NT2/D1 (cell line): ENCODE measurements at places on chromosomes 13 and 19.

DNA sequence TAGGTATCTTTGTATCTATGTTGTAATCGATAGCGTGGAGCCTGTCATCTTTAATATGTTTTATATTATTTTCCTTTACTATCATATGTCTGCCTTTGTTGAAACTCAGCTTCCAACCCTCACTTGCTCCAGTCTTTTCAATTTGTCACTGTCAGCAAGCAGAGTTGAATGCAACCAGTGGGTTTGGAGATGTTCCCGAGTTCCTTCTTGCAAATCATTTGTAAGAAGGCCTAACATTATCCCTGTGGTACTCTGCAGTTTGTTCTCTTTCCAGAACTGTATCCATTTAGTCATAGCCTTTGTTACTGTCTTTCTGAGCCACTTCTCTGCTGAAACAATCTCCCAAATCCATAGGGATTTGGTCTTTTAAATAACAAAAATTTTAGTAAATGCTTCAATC, 41.8 kb downstream of the RNASEH2B start:
- DNase-seq = no peak

DNA sequence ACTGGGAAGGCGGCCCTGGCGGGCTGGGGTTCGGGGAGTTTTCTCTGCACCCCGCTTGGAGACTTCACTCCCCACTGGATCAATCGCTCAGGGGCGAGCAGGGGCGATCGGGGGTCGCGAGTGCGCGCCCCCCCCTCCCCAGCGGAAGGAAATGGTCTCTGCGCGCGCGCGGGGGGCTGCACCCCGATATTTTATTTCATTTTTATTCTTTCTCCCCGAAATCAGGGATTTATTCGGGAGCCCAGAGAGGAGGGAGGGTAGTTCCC, 421 bp downstream of the ARID3A start:
- DNase-seq = no peak

DNA sequence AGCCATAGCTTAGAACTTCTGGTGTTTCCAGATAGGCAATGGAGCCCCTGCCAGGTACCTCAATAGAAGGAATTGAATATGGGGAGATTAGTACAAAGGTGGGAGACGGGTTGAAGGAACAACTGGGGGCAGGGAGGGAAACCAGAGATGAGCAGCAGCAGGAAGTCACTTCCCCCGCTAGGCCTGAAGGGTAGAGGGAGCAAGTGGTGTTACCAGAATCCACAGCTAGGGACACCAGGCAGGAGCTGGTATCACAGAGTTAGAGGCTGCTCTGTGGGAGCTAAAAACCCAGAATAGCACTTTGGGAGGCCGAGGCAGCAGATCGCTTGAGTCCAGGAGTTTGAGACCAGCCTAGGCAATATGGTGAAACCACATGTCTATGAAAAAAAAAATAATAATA, 15.3 kb upstream of the HNRNPUL1 start:
- DNase-seq = no peak

- DNase-seq = no peak
These were observed 557 bp downstream of the ZNF576 start for GRCh38 chr19:43596842-43597461.

DNA sequence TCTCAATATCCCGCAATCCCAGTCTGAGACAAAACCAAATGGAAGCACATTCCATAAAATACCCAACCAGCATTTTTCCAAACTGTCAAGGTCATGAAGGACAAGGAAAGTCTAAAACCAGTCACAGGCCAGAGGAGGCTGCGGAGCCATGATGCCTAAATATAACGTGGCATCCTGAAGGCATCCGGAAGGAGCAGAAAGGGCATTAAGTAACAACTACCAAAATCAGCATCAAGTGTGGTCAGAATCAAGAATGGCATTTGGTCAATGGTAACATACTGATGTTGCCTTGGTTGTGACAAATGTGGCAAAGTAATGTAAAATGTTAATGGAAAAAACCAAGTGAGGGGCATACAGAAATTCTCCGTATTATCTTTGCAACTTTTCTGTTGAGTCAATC, 3.5 kb upstream of the ATF5 start:
- DNase-seq = no peak

- DNase-seq = no peak
These were observed 11.0 kb downstream of the MOB3A start for GRCh38 chr19:2084993-2085720.

DNA sequence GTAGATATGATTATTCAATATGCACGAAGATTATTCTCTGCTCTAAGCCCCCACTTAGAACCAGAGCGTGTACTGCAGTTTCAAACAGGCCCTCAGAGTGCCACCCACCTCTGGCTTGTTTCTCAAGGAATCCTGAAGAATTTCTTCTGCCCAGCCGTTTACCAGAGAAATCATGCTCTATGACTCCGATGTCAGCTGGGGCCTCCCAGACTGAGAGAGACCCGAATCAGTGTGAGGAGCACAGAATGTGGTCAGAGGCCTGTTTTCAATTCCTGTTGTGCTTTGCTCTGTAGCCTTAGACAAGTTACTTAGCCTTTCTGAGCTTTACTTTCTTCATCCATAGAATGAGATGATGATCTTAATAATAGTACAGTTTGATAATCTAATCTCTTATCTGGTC, 5.5 kb downstream of the PNMA8C start:
- no peak for DNase-seq

DNA sequence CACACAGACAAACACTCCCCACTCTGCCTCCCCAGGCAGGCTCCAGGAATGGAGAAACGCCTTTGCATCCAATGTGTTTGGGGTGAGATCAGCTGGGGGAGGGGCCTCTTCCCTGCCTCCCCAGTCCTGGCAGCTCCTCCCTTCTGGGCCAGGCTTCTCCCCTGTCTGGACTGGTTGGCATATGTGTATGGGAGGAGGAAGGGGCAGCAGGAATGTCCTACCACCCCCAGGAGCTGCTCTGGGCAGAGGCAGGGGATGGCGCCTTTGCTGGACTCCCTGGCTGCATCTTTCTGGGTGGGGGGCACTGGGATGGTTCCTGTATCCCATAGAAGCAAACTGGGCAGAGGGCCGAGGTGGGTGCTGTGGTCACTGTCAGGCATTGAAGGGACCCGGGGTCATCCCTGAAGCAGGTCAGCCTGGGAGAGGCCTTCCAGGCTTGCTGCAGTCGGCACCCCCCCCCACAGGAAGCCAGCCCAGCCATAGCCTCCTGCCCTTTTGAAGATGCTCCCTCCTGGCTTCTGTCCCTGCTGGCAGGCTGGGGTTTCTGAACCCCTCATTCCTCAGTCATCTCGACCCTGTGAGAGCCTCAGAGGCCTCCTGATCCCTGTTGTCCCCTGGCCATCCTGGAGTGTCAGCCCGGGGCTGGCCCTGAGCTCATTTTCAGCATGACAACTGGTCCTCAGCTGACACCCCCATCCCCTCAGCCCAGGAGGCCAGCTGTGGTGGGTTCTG, 21.2 kb upstream of the SLC7A10 start:
- no peak for DNase-seq

DNA sequence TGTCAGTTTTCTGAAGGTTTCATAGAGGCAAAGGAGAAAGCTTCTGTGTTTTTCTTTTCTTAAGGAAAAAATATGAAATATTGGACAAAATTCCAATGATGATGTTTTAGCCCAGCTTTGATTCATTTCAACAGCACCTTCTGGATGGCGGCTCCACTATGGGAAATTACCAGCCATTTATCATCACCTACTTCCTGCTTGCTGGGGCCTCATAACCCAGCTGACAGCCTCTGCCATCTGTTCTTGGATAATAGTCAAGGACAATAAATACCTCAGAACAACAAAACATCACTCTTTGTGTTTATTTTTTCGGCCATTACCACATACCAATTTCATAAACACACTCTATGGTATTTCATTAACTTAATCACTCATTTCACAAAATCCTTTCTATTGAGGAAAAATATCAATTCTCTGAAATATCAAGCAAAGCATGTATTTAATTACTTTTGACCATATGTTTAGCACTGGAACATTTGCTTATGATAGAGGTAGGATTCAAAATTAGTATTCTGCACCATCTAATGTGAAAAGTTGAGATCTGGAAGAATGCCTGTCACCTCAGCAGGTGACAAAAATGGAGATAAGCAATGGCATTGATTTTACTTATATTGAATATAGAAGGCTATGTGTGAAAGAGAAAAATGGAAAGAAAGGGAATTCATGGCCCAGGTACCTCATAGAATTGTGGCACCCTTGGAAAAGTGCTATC, 629.7 kb downstream of the LIG4 start:
- no peak for DNase-seq

DNA sequence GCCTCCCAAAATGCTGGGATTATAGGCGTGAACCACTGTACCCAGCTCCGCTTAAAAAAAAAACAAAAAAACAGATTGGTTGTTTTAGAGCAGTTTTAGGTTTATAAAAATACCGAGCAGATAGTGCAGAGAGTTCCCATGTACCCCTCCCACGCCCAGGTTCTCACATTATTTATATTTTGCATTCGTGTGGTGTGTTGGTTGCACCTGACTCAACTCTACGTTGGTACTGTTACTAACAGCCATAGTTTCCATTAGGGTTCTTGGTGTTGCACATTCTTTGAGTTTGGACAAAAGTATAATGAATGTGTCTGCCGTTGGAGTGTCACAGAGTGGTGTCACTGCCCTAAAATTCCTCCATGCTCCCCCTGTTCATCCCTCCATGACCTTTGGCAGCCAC, 29.1 kb downstream of the MYO9B start:
- DNase-seq = no peak

- no peak for DNase-seq
These were observed 8.9 kb downstream of the PTGIR start for GRCh38 chr19:46615966-46616365.

- DNase-seq = no peak
These were observed 471.4 kb downstream of the MYO16 start for GRCh38 chr13:109100705-109101304.

DNA sequence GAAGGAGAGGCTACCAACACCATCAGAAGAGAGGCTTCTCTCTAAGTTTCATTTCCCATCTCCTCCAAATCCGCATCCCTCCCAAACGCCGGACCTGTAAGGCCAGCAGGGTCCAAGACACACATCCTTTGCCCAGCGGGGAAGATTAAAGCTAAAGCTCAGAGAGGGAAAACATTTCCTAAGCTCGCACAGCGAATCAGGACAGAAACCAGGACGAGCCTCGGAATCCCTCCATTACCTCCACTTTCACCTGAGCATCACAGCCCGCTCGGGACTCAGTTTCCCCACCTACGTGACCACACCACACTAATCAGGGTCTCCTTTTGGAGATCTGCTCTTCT, 711 bp upstream of the FOSB start:
- no peak for DNase-seq

- DNase-seq = no peak
These were observed 9.6 kb upstream of the PRKD2 start for GRCh38 chr19:46726551-46726950.

DNA sequence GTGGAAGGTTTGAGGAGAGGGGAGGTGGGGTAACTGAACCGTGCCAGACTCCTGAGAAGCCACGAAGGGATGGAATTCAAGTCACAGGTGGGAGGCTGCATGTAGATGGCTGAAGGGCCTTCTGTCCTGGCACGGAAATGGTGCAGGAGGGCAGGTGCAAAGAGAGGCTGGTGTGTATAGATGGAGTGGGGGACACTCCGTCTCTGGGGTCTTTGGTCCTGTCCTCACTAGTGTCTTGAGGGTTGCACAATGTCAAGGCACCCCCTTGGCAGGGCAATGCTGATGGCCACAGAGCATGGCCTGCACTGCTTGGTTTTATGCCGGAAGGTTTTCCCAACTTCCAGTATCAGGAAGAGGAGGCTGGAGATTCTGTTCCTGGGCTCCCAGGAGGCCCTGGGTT, 82.7 kb upstream of the SIAH3 start:
- no peak for DNase-seq

DNA sequence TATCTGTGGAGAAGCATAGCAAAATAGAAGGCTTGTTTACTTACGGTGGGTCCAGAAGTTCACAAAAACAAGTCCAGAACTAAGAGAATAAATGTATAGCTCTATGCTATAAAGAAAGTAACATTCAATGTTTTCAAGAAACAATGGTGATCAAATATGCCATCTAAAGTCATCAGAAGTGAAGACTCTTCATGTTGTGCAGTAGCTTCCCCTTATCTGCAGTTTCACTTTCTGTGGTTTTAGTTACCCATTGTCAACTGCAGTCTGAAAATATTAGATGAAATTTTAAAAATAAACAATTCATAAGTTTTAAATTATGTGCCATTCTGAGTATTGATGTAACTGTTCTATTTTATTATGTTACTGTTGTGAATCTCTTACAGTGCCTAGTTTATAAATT, 72.5 kb downstream of the EDNRB start:
- DNase-seq = no peak

DNA sequence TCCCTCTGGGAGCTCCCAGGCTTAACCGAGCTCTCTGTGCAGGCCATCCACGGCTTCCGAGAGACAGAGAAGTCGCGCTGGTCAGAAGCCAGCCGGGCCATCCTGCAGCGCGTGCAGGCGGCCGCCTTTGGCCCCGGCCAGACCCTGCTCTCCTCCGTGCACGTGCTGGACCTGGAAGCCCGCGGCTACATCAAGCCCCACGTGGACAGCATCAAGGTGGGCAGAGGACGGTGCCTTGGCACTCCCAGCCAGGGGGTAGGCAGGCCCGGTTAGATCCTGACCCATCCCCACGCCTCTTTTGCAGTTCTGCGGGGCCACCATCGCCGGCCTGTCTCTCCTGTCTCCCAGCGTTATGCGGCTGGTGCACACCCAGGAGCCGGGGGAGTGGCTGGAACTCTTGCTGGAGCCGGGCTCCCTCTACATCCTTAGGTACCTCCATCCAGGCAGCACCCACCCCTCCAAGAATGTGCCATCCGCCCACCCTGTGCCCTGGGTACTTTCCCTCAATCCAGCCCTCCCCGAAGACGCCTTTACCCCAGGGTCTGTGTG, 1.5 kb downstream of the PSPN start:
- DNase-seq = no peak

GRCh38 chr13:112487127-112487517, 100.8 kb downstream of the TUBGCP3 start:
- DNase-seq = no peak

DNA sequence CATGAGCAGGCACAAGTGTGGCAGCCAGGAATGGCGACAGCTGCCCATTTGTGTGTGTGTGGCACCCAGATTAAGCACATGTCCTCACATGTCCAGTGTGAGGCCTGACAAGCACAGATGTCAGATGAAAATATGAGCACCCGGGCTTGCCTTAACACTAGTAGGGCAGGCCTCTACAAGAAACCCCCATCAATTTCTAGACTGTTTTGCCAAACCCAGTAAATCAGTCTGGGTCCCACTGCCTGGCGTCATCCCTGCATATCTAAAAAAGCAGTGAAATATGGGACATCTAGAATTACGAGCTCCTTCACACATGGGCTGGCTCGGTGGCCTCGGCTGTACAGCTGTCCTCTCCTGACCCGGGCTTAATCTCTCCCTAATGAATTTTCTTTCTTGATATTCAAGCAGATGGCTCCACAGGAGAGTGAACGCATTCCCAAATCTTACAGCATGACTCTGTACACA, 432.7 kb downstream of the FOXO1 start:
- no peak for DNase-seq

- DNase-seq = peak; percentile 81
These were observed 202.9 kb downstream of the ATP8A2 start for GRCh38 chr13:25574437-25575411.

- DNase-seq = no peak
These were observed 641 bp upstream of the SOX21 start for GRCh38 chr13:94712812-94713560.
